HCT116 (cell line): ENCODE measurements at places on chromosomes 13 and 19. TPM values are rescaled to one million over a fixed set of nuclear protein-coding genes. Genes with fewer than 3 reads are reported as not detected.

DNA sequence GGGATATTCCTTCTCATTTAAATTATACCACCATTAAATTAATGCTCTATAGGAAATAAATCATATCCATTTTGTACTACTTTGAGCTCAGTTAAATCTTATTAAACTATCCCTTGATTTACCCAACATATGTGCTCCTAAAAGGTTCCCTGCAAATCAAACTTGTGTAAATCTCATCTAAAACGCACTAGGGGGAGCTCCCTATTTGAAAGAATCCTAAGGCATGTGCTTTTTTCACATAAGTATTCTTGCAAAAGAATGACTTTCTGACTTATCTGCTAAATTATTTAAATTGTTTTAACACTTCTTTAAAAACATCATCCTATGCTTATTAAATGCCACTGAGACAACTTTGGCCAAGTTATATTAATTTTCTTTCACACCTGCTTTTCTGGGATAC lies 7.9 kb downstream of the INTS6 start:
- DNase-seq, result peak; percentile 15

DNA sequence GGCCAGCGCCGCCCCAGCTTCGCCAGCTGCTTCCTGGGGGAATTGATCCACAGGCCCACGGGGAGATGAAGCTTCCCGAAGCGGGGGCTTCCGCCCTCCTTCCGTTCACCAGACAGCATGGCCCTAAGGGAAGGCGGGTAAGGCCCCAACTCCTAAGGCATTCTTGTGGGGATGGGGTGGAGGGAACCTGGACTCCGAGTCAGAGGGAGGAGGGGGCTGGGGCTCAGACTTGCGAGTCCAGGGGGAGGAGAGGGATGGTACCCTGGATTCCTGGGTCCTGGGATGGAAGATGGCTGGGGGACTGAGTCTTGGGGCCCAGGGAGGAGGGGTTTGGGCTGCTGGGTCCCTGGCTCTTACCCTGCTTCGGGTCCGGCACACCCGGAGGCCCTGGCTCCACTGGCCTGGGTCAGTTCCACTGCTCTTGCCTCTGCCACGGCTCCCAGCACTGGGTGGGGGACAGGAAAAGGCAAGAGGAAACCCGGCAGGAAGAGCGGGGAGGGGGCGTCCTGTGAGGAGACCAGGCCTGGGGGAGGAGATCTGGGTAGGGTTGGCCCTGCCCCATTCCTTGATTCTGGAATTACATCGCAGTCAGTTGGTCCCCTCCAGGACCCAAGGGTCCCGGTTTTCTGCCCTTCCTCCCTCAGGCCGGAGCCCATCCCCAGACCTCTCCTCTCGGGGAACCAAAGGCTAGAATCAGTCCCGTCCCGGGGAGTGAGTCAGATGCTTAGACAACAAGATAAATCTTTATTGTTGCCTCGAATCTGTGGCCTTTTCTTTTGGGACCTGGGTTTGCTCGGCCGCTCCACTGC lies at the start of gene RASIP1:
RASIP1 (minus strand) TSS at position 447 of the 809 bp plus-strand sequence; CDS start at position 119, 328 bp downstream.
- no peak for DNase-seq

DNA sequence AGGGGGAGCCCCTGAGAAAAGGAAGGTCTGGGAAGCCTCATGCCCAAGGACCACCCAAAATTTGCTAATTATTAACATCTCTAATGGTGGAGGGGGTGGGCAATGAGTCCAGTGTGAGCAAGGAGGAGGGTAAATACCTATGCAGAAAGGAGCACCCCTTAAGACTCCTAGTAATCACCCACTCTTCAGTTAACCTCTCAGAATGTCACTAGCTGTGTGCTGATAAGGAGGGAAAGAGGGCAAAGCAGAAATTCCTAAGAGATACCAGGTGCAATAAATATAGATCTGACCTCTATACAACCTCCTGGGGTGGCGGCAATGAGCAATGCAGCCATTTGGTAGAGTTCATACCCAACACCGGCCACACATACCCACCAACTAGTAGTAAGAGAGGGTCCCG lies 12.7 kb upstream of the DPY19L3 start:
- DNase-seq, result no peak

DNA sequence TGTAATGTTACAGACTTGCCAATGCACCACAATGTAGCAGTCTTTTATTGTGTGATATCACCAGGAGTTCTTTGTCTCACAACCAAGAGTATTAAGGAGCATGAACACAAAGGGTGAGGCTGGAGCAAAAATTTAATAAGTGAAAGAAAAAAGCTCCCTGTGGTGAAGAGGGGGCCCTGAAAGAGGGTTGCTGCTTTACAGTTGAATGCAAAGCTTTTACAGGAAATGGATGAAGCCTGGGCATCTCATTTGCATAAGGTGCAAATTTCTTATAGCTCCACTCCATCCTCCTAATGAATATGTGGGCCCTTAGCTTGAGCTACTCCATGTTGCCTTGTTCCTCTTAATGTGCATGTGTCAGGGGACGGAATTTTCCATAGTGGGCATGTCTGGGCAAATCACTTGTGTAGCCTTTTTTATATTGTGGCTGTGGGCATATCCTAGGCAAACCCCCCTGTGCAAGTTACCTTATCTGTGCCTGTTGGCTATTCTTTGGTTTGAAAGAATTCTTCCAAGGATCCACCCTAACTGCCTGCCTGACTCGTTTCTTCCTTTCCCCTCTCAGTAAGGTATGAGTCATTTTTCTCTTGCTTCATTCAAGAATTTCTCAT lies 45.3 kb upstream of the TRPC4 start:
- DNase-seq, result no peak

GRCh38 chr13:36530861-36531590 lies 98.7 kb downstream of the CCNA1 start:
- DNase-seq, result no peak

DNA sequence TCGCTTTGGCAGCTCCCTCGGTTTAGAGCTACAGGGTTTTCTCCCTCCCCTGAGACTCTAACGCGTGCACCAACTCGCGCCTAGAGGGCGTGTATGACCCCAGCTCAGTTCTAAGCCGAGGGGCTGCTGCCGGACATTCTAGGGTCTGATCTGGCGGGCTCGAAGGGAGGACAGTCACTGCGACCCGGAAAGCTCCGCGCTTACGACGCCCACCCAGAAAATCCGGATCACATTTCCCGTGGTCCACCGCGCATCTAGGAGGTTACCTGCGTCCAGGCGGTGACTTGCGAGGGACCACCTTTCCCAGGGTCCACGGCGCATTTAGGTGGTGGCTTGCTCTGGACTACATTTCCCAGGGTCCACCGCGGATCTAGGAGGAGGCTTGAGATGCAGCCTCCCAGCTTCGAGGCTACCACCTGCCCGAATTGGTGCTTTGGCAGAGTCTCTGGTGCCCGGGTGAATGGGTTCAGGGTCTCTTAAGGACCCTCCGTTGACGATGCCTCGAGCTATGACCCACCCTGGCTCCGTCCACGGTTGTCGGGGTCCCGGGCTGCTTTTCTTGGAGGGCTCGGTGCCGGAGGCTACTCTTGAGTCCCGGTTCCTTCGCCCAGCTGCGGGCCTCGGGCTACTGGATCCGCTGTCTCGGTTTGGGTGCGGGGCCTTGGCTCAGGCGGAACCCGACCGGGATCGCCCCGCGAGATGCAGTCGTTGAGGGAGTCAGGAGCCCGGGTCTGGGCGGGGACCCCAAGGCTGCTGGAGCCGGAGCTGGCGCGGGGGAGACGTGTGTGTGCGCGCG lies 30.5 kb downstream of the ZNF146 start:
- no peak for DNase-seq

GRCh38 chr13:74115133-74115532 lies 19.1 kb downstream of the KLF12 start:
- no peak for DNase-seq

GRCh38 chr19:46713781-46714443 lies 3.0 kb downstream of the PRKD2 start:
- peak; percentile 70 for DNase-seq

DNA sequence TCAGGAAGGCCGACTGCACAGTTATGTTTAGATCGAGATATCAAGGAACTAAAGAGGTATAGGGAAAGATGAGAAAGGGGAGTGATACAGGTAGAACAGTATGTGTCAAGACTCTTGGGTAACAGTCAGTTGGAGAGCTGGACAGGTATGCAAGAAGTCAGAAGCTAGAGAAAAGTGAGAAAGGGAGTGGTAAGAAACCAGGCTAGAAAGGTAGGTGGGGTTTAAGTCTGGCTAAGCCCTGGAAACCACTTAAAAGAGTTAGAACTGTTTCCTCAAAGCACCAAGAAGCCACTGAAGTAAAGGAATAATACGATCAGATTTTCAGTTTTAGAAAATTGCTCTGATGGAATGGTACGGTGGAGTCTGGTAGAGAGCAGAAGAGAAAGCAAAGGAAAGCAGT lies 196.4 kb downstream of the VWA8 start:
- no peak for DNase-seq

GRCh38 chr19:47467914-47468313 lies 3.8 kb downstream of the SLC8A2 start:
- no peak for DNase-seq

DNA sequence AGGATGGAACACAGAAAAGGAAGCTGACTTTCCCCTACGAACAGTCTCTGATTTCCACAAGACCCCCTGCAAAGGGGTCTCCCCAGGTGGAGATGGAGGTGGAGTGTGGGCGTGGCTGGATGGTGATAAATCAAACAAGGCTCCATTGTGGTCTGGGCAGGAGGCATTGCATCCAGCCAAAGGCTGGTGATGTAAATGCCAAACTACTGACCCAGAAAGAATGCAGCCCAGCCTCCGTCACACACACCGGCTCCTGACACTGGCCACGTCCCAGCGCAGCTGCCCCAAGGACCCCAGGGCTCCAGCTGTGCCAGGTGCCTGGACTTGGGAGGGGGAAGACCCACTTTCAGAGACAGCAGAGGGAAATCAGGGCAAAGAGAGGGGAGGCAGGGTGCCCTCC lies 6.3 kb downstream of the SLC7A1 start:
- no peak for DNase-seq

DNA sequence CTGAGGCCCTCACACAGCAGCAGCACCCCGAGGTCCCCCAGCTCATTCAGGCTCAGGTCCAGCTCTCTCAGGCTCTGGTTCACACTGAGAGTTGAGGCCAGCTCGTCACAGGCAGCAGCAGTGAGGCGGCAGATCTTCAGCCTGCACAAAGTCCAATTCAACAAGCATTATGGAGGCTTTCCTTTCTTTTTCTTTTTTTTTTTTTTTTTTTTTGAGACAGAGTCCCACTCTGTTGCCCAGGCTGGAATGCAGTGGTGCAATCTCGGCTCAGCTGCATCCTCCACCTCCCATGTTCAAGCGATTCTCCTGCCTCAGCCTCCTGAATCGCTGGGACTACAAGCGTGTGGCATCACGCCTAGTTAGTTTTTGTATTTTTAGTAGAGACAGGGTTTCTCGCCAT lies 22.9 kb downstream of the NLRP12 start:
- DNase-seq, result no peak

- DNase-seq, result no peak
Measured at GRCh38 chr13:76632401-76633044, 253.7 kb downstream of the KCTD12 start.

- no peak for DNase-seq
Measured at GRCh38 chr19:13611596-13611995, 105.3 kb upstream of the CACNA1A start.

DNA sequence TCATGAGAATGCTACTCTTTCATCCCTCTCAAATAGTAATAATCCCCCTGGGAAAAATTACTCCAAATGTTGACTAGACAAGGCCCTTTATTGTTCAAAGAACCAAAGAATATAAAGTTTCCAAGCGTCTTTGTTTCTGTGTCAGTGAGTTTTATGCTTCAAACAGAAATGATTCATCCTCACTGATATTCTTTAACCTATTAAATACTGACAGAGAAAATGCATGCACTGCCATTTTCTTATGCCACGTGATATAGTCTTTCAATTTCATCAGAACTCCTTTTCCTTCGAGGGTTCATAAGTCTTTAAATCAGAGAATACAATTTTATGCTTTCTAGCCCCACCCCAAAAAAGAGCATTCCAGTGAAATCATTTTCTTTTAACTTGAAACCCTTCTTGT lies 211.6 kb downstream of the SHISA2 start:
- DNase-seq, result no peak

DNA sequence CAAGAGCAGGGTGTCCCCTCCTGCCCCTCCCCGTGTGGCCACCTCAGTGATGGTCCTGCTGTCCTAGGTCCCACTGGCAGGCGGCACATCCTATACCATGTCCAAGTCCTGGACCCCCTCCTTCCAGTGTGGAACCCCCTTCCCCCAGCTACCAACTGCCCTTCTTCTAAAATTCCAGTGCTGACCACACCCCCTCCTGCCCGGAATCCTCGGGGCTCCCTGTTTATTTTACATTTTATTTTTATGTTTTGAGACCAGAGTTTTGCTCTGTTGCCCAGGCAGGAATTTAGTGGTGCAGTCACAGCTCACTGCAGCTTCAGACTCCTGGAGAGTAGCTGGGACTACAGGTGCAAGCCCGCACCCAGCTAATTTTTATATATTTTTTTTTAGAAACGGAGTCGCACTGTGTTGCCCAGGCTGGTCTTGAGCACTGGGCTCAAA lies 945 bp upstream of the CPAMD8 start:
- no peak for DNase-seq

DNA sequence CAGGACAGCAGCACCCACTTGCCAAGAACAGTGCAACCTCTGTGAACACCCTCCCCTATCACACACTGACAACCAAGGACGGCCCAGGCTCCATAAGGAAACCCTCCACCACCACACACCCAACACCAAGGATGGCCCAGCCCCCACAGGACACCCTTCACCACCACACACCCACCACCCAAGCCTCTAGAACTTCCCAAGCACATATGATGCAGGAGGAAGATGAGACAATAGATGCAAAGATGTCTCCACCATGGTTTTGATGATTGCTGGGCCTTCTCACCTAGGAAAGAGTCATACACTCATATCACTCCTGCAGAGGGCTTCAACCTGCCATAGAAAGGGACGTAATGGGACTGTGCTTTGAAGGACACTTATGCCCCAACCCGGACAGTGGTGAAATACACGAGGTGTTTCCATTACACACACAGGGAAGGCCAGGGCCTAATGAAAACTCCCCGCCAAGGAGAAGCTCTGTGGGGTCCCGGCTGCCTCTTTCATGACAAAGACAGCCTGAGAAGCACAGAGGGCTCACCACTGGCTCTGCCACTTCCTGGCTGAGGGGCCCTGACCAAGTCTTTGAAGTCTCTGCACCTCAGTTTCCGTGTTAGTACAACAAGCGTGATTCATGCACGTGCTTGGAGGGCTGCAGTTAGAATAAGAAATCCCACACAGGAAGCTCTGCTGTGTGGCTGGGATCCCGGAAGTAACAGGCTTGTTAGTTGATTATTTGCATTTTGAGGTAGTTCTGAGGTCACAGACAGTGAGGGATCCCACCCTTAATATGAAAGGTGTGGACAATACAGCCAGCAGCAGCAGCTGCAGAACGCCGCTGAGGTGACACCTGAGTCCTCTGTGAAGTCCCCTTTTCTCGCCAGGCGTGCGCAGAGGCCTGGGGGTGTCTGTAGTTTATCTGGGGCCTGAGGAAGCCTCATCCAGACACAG lies 61.9 kb upstream of the ATP12A start:
- no peak for DNase-seq

Gene ELAVL3
- 0.05 TPM for total RNA-seq

Gene AMER2
- not detected for total RNA-seq

Gene RNF17
- not detected for total RNA-seq

Gene FFAR1
- not detected for total RNA-seq

Gene NLRP5
- total RNA-seq, result 0.30 TPM

Gene EFNA2
- 12.2 TPM for total RNA-seq

Gene TGDS
- total RNA-seq, result 16.9 TPM

Gene SIGLEC12
- not detected for total RNA-seq
